ENCODE measurements at places on chromosomes 13 and 19.

- no peak for DNase-seq
Observed at GRCh38 chr19:10920288-10920655, 8.2 kb downstream of the YIPF2 start.

DNA sequence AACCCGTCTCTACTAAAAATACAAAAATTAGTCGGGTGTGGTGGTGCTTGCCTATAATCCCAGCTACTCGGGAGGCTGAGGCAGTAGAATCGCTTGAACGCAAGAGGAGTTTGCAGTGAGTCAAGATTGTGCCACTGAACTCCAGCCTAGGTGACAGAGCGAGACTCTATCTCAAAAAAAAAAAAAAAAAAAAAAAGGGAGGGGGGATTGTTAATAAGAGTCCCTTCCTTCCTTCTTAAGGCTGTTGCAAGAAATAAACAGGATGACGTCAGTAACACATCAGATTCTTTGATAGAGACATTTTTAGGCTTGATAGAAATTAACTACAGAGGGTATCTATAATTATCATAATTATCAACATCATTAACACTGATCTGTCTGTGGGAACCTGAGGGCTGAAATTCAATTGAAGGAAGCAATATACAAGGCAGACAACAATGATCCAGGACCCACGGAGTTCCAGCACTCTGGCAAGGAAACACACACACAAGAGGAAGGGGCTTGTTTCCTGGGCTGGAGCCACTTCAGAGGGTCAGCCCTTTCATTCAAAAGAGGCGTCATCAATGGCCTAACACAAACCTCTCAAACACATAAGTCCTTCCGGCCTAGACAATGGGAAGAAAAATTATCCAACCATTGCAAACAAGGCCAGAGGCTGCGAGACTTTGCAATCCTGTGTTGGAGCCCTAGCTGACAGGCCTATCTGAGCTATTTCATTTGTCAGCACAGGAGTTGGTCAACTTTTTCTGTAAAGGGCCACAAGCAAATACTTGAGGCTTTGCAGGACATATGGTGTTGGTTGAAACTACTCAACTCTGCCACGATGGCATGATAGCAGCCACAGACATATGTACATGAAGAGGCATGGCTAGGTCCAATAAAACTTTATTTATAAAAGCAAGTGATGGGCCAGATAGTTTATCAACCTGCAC, 105.2 kb downstream of the INSR start:
- no peak for DNase-seq

DNA sequence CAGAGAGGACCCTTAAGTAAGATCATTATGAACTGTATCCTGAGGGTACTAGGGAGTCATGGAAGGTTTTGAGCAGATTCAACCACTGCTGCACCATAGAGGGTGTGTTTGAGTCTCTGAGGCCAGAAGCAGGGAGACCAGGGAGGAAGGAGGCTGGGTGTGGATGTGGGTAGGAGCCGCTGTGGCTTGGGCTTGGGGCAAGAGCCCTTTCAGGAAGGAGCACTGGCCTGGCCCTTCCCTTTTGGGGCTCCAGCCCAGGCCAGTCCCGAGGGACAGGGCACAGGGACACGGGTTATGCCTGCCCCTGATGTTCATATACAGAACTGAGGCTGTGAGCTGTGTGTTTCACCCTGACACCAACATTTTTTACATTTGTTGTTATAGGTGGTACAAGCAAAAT, 7.2 kb downstream of the CIC start:
- no peak for DNase-seq

- no peak for DNase-seq
Observed at GRCh38 chr19:4386041-4386782, 14.1 kb downstream of the SH3GL1 start.

- DNase-seq: no peak
Observed at GRCh38 chr13:24459234-24459633, 53.3 kb downstream of the PARP4 start.

GRCh38 chr13:94827566-94827965, 115.2 kb upstream of the SOX21 start:
- no peak for DNase-seq

DNA sequence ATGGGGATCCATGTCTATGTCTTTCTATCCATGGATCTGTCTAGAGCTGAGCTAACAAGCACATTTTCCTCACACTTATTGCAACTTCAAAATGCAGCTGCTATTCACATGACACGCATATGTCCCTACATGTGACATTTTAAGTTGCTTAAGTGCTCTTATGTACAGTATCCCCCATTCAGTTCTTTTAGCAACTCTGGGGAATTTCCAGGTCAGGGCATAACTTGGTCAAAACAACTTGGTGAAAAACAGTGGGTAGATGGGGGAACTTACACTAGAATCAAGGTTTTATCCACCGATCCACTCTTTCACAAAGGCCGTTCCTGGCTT, 73.0 kb downstream of the COL4A1 start:
- DNase-seq: no peak

- peak; percentile 52 for DNase-seq
Observed at GRCh38 chr19:42143341-42144234, 11.3 kb upstream of the POU2F2 start.

DNA sequence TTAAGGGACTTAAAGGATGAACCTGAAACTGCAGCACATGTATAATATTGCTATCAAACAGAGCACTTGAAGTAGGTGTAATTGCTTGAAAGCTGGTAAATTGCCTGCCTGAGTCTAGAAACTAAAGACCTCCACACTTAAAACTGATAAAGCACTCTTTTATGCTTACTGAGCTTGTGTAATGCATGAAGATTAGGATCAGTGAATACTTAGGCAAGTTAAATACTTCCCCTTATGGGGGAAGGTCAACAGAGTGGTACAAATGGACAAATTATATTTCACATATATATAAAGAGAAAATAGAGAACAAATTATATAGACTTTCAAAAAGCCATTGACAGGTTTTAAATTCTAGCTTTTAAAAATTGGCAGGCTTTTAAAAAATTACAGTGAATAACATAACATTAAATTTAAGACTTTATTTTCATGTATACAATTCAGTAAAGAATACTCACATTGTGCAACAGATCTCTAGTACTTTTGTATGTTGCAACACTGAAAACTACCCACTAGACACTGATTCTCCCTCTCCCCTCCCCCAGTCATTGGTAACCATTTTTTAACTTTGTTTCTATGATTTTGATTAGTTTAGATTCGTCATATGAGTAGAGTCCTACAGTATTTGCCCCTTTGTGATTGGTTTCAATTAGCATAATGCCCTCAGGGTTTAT, 23.9 kb downstream of the PIBF1 start:
- DNase-seq: no peak

DNA sequence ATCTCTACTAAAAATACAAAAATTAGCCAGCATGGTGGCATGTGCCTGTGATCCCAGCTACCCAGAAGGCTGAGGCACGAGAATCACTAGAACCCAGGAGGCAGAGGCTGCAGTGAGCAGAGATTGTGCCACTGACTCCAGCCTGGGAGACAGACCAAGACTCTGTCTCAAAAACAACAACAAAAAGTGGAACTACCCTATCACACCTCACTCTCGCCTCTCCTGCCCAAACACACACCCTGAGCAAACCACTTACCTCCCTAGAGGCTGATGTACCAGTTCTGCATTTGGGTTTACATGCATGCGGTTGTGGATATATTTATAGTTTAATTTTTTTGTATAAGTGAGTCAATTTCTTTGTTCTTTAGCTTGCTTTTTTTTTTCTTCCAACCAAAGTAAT, 7.7 kb upstream of the PTOV1 start:
- no peak for DNase-seq

DNA sequence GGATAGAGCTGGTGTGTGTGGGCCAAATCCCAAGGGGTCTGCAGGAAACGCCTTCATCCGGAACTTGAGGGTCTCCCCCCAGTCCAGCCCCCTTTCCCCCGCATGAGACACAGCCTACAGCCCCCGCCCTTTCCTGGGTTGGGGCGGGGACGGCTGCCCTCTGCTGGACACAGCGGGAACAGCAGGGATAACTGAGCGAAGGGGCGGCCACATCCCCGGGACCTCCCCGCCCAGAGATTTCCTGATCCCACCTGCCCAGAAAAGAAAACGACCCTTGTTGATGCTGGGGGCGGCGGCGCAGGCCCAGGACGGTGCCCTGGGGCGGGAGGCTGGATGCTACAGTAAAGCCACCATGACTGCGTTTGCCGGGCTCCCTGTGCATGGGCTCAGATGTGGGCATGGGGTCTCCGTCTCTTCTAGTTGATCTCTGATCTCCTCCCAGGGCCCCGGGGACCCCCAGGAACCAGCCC, 14.2 kb downstream of the ONECUT3 start:
- peak; percentile 63 for DNase-seq
